ENCODE measurements at places on chromosomes 1 and 21.

DNA sequence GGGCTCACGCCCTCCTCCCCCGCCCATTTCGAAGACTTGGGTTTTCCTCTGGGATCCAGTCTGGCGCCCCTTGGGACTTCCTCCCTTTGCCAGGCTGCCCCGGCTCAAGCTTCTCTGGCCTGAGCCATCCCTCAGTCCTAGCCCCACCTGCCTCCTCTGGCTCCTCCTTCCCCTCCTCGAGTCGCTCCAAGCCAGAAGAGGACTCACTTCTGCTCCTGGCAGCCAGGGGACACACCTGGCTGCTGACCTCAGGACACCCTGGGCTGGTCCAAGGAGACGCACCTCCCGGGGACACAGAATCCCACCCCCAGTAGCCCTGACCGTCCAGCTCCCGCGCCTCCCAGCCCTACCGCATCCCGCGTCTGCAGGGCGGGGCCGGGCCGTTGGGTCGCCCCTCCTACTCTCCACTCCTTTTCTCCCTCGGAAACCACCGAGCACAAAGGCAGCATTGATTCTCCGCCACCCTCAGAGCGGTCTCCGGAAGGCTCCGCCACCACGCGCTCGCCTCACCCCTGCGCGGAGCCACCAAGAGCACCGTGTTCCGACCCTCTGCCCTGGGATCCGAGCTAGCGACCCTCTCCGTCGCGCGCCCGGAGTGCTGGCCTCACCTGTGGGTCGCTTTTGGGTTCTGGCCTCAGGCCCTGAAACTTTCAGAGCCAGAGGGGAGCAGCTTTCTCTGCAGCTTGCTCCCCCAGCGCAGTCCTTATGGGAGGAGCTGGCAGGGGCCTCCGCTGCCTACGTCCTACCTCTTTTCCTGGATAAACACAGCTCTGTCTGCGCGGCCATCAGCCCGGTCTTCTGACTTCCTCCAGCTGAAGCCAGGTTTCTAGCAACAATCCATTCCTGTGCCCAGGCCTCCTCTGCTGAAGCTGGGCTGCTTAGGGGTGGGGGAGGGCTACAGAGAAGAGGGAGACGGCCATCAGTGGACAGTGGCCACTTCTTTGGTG lies at the start of gene C2CD4D:
C2CD4D (minus strand) TSS at position 364 of the 947 bp plus-strand sequence. CDS start 831 bp downstream, outside the sequence.
- peak; percentile 14 for DNase-seq

GRCh38 chr1:72777918-72778317 lies 495.6 kb upstream of the NEGR1 start:
- DNase-seq: no peak

DNA sequence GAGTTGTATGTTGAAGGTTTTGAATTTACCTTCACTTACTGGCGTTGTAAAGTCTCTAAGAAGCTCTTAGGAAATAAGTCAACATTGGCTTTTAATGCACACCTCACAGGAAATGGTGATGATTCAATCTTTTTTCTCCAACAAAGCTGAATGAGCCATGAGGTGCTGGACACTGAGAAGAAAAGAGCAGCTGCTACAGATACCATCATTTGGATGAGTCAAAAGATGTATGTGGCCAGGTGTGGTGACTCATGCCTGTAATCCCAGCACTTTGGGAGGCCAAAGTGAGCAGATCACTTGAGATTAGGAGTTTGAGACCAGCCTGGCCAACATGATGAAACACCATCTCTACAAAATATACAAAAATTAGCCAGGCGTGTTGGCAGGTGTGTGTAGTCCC lies 3.3 kb upstream of the IL23R start:
- DNase-seq: no peak

- DNase-seq: no peak
Observed at GRCh38 chr1:210371916-210372315, 43.2 kb downstream of the HHAT start.

DNA sequence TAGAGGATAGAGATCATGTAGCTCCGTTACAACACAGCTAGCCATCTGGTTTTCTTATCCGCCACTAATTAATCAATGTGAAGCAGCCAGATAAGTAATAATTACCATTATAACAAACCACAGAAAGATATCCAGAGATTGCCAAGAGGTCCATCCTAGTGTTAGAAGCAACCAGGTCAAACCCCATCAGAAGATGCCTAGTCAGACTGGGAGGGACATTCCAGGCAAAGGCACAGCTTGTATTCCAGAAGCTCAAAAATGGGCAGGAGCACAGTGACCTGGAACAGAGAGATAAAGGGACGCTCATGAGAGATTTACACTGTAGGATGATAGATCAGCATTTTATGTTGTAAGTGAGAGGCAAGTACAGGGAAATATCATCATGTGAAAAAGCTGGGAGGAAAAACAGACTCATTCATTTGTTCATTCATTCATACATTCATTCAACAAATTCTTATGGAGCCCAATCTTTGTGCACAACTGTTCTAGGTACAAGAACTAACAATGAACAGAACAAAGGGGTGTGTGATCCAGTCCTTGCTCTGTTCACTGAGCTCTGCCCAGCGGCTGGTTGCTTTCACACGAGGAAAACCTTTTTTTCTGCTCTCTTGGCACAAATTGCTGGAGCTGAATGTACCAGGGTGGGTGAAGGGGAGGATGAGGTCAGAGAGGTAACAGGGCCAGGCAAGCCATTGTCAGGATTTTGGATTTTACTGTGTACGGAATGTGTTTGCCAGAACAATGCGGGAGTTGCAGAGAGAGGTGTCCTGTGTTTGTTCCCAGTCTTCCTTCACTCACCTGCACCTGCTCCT lies 240.8 kb upstream of the FGGY start:
- no peak for DNase-seq

GRCh38 chr21:44375281-44375651 lies 21.8 kb downstream of the TRPM2 start:
- no peak for DNase-seq

- DNase-seq: no peak
Observed at GRCh38 chr21:39675590-39675989, 62.9 kb downstream of the B3GALT5 start.

- DNase-seq: no peak
Observed at GRCh38 chr1:178688244-178688643, 36.8 kb upstream of the RALGPS2 start.

DNA sequence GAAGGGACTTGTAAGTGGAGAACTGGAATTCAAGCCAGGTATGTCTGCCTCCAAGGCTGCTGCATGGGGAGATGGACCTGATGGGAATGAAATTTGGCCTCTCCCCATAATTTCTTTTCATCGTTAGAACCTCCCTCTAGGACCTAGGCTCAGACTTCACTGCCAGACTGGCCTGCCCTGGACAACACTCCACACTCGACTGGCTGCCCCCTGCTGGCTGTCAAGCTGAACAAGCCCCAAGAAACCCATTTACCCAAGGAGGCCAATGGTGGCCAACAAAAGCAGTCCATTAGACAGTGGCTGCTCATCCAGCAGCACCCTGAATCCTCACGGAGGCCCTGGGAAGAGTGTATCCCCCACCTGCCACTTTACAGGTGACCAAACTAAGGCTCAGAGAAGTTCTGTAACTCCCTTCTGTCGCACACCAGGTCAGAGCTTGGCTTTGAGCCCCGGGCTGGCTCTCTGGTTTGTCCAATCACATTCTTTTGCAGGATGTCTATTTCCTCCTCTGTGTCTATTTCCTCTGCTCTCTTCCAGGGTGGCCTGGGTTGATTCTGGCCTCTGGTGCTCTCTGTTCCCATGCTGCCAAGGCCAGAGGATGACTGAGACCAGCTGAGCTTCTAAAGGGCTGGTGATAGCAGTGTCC lies 3.8 kb downstream of the RNF186 start:
- DNase-seq: no peak

GRCh38 chr1:25137521-25138395 lies 94.5 kb downstream of the SYF2 start:
- no peak for DNase-seq

GRCh38 chr1:192967211-192967877 lies 91.8 kb downstream of the UCHL5 start:
- DNase-seq: no peak

GRCh38 chr1:215226757-215227156 lies 144.2 kb downstream of the KCNK2 start:
- no peak for DNase-seq

DNA sequence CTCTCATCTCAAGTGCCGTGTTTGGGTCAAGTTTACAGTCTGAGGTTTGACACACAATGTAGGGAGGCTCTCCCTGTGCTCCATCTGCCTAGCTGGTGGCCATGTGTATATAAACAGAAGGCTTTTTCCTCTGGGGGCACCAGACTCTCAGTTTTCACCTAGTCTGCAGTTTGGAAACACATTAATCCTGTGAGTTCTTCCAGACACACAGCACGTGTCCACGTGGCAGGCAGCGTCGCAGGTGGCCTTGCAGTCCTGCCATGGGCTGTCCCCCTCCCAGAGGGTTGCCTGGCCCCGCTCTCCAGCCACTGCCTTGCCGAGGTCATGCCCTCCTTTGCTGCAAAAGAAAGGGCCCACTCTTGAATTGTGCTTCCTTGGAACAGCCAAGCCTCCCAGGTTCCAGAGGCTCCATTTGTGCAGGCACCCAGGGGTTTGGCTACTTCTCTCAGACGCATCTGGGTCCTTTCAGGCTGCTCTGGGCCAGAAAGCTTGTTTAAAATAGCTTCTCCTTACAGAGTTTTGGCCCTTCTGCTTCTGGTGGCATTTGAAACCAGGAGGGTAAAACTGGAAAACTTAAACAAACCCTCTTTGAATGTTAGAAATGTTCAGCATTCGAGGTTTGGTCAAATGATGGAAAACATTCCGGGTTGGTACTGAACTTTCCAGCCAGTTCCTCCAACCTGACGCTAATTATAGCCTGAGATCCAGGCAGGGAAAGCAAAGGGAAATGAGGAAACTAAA lies 4.4 kb upstream of the RUNX1 start:
- no peak for DNase-seq

GRCh38 chr1:42851960-42852607 lies 5.7 kb downstream of the ZNF691 start:
- no peak for DNase-seq

- DNase-seq: peak; percentile 21
Observed at GRCh38 chr1:25608488-25609178, 8.0 kb upstream of the MAN1C1 start.

GRCh38 chr1:109468903-109469302 lies 2.6 kb downstream of the SYPL2 start:
- DNase-seq: no peak

GRCh38 chr1:235843461-235843961 lies 23.2 kb downstream of the LYST start:
- DNase-seq: peak; percentile 46

DNA sequence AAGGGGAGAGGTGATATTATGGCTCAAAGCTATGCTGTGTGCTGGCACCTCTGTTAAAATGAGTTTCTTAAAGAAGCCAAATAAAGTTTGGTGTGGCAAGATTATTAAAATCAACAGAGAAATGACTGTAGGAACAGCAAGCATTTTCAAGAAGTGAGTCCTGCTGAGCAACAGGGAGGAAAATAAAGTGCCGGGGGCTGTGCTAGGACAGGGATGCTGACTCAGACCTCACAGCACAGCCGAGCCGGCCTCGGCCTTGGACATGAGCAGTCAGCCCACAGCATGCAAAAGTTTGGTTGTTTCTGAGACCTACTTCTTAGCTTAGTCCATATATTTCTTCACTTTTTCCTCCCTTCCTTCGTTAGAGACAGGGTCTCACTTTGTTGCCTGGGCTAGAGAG lies 19.2 kb downstream of the CNIH3 start:
- DNase-seq: no peak

GRCh38 chr1:232578651-232579195 lies 51.2 kb downstream of the SIPA1L2 start:
- no peak for DNase-seq

DNA sequence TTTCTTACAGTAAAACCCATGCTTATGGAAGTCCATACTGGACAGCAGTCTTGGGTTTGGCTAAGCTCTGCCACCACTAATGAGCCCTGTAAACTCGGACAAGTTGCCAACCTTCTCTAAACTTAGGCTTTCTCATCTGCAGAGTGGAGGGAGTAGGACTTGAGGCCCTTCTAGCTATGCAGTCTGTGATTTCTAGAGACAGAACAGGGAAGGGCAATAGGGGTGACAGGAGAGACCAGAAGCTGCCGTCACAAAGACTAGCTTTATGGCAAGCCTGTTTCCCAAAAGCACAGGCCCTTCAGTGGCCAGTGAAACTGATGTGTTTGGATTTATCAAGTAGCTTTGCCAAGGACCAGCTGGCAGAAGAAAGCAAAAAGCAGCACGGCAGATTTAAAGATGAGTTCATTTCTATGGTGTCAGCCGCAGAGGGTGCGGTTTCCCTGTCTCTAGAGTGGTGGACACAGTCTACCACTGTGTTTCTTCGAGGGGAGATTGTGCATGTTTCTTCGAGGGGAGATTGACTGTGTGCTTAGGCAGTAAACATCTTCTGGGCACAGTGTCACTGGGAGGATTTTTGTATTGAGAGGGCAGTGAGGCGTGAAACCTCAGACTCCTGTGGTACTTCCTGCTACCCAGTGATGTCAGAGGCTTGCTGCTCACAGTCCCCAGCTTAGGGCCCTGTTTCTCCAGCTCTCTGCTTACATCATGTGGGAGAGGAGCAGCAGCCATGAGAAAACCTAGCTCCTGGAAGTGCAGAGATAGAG lies 119.0 kb downstream of the ROR1 start:
- DNase-seq: no peak

DNA sequence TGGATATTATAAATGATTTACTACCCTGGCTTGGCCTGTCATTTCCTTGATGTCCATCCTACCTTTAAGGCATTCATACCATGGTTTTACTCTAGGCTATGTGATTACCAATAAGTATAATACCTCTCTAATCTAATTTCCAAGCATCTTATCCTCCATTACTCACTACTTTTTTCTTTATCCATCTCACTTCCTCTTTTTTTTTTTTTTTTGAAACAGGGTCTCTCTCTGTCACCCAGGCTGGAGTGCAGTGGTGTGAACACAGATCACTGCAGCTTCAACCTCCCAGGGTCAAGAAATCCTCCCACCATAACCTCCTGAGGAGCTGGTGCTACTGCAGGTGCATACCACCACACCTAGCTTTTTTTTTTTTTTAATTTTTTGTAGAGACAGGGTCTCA lies 39.9 kb downstream of the INKA2 start:
- DNase-seq: no peak

DNA sequence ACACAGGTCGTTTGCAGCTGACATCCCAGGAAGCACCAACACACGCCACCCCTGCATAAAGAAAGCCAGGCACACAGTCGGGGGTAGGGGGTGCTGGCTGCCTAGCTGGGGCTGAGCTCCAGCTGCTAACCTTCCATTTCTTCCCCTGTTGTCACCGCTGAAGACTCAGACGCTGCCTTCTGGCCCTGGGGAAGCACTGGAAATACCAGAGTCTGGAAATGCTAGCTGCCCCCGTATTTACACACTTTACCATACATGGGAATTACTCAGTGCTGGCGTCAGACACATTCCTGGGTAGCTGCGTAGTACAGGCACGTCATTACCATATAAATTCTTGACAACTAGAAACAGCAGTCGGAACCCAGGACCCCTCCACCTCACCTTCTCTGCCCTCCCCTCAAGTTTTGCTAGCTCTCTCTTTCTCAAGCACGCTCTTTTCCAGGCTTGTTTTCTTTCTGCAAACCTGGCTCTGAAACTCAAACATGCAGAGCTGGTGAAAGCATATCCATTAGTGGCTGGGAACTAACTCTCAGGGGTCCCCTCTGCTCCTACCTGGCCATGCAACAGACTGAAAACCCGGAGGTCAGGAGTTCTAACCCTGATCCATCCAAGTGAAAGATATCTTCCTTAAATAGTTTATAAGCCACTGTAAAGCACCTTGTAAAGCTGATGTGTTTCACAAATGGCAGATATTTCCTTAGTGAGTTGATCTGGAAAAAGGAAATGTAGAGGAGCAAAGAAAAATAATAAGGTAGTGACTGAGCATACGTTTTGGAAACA lies 3.3 kb downstream of the CSRP1 start:
- peak; percentile 8 for DNase-seq

- no peak for DNase-seq
Observed at GRCh38 chr1:17055801-17056200, 2.0 kb upstream of the SDHB start.

GRCh38 chr1:184419350-184420161 lies 32.7 kb downstream of the C1orf21 start:
- DNase-seq: no peak

Measured in NCI-H2081 treated with DMSO at 0.1 percent for 48 hours (cell line).